ENCODE measurements at places on chromosomes 7 and 10.

GRCh38 chr10:116226766-116227165 is 46.2 kb downstream of the GFRA1 start:
- no peak for DNase-seq

DNA sequence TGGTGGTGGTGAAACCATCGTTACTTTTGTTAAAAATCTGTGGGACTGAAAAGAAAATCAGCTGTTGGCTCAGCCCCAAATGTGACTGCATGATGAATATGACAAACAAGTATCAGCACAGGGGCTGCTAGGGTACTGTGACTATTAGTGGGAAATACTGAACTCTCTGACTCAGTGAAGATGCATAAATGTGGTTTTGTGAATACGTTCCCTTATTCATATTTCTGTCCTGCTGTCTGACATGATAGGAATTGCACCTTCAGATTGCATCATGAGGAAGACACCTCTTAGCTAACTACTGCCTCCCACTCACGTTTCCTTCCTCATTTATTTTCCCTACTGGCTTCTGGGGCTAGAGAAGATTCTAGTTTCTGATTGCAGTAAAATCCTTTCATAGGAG is 1.4 kb downstream of the CLEC5A start:
- no peak for DNase-seq

DNA sequence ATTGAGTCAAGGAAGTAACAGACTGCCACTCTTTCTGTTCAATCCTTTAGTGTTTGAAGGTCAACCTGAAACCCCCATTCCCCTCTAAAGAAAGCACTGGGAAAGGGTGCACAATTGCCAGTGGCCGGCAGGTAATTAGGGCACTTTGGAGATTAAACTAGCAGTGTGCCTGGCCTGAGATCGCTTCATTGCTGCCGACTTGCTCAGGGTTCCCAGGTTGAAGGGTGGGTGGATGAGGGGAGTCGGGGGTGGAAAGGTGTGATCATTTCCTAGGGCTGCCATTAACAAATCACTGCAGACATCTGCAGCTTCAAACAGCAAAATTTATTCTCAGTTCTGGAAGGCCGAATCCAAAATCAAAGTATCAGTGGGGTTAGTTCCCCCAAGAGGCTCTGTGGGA is 16.3 kb upstream of the BTBD16 start:
- DNase-seq: no peak

GRCh38 chr10:125002423-125003145 is 60.7 kb downstream of the ZRANB1 start:
- DNase-seq: no peak

- DNase-seq: no peak
These were observed 174.2 kb downstream of the KIAA1217 start for GRCh38 chr10:24382979-24383663.

DNA sequence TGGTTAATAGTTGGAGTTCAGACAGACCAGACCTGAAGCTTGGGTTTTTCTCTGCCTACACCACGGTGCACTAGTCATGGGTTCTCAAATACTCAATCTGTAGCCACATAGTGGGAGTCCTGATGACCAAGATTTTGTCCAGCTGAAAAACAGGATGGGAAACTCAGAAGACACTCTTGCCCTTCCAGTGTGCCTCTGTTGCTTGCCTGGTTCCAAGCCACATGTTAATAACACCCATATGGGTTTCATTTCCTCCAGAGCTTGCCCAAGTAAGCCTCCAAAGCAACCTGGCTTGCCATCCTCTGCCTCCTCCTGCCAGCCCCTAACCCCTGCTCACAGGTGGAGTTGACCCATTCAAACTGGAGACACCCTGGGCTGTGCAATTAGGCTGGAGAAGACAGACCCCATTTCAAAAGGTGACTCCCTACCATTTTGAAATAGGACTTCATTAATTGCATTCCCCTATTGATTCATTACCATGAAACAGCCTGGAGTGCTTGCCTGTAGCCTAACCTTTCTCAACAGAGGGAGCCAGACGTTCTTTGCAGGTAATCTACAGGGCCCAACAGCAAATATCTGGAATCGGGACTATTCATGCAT is 108.0 kb upstream of the HABP2 start:
- DNase-seq: no peak

- DNase-seq: no peak
These were observed 192.4 kb upstream of the SH2B2 start for GRCh38 chr7:102094316-102094650.

DNA sequence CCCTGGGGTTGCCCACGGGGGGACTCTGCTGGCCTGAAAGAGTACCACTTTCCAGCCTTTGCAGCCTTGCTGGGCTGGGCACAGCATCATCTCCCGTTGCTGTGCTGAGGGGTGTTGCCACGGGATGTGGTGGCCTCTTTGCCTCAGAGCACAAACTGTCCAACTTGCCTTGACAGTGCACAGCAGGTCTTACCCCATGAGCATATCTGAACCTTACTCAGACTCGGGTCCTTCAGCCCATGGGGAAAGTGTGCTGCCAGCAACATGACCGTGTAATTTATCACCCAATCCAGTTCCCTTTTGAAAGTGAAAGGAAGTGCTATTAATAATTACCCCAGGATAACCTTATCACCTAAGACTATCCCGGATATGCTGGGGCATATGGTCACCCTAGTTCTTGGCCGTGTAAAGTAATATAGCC is 46.8 kb downstream of the TBXAS1 start:
- DNase-seq: no peak

GRCh38 chr10:110169586-110169985 is 37.8 kb upstream of the MXI1 start:
- DNase-seq: no peak

DNA sequence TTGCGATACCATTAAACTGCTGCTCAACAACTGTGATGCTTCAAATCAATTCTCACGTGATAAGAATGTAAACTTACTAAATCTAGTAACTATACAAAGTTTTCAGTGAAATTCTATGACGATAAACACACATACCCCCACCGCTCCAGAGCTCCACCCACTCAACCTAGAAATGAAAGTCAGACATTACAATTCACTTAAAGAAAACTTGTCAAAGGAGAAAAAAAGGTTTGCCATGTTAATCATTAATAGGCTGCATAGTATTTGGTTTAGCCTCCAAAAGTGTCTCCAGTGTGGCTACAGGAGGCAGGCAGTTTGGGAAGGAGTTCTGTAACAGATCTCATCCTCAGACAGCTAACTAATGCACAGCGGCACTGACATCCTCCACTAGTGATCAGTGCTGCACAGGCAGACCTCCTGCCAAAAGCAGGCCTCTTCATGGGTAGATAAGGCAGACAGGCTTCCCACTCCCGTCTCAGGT is 3.1 kb downstream of the HERPUD2 start:
- no peak for DNase-seq

- no peak for DNase-seq
These were observed 14.3 kb downstream of the ZC3HAV1 start for GRCh38 chr7:139095194-139095659.

- DNase-seq: no peak
These were observed 40.3 kb upstream of the LHFPL3 start for GRCh38 chr7:104288137-104288536.

DNA sequence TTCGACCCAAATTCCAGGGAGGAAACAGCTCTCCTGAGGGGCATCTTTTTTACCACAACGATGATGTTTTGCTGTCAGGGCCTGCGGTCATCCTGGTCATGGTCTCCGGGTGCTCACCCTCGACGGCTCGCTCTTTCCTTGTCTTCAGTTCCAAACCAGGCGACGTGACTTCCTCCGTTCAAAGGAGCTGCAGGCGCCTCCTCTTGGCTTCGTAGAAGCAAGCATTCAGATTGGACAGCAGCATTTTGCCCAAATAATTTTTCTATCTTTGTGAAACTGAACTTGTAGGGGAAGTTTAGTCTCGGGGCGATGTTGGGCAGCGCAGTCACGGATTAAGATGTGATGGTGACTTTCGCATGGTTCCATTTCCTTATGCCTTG is 208.9 kb downstream of the DNAJB6 start:
- no peak for DNase-seq

- DNase-seq: peak; percentile 56
These were observed 728 bp downstream of the PARD3 start for GRCh38 chr10:34814223-34814912.

DNA sequence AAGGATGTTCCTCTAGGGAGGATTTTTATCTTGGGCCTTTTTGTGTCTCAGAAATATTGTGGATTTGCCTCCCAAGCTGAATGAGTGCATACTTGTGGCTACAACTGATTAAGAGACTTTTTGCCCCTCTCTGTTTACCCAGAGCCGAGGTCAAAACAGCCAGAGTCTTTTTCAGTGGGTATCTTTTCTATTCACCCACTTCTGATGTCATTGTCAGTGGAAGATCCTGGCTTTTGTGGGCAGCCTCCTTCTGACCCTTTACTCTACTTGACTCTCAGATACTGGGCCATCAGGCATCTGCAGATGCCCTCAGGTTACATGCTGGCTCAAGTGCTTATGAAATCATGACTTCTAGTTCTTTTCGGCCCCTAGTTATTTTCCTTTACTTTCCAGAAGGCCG is 19.6 kb upstream of the PIP4K2A start:
- no peak for DNase-seq

GRCh38 chr10:61753453-61753852 is 90.7 kb downstream of the CABCOCO1 start:
- DNase-seq: no peak

GRCh38 chr7:154781369-154782303 is 221.3 kb downstream of the PAXIP1 start:
- no peak for DNase-seq

All from BE2C (cell line).